ENCODE measurements at places on chromosomes 11 and 22. TPM values are rescaled to one million over a fixed set of nuclear protein-coding genes. Genes with fewer than 3 reads are reported as not detected.

RIC3 gene
- polyA plus RNA-seq = 8.9 TPM

SLC22A8 gene
- 48.6 TPM for polyA plus RNA-seq

GRCh38 chr22:24189249-24190158 is 8.2 kb downstream of the SUSD2 start:
- peak; percentile 39 for DNase-seq

- DNase-seq = no peak
Observed at GRCh38 chr22:24028533-24028932, 17.4 kb downstream of the CABIN1 start.

DNA sequence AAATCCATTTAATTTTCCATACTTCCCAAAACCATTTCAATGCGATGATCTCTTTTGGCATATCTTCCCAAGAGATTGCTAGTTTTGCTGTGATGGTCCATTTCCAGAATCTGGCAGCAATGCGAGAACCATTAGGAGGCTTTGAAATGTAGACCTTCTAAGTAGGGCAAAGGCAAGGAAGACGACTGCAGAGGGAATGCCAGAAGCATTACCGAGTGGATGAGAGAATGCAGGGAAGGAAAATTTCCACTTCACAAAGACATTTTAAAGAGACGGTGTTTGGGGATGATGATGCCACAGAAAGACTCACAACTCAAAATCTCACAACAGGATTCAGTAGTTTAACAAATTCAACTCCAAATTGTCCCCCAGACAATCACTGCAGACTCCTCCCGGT is 471 bp upstream of the CEP126 start:
- DNase-seq = no peak

Data from right renal cortex interstitium (tissue), 3 donors.